ENCODE measurements at places on chromosomes 2 and 18.

GRCh38 chr18:33716061-33716683, 138.2 kb downstream of the ASXL3 start:
- DNase-seq: no peak

GRCh38 chr2:40957508-40957907, 505.6 kb upstream of the SLC8A1 start:
- no peak for DNase-seq

DNA sequence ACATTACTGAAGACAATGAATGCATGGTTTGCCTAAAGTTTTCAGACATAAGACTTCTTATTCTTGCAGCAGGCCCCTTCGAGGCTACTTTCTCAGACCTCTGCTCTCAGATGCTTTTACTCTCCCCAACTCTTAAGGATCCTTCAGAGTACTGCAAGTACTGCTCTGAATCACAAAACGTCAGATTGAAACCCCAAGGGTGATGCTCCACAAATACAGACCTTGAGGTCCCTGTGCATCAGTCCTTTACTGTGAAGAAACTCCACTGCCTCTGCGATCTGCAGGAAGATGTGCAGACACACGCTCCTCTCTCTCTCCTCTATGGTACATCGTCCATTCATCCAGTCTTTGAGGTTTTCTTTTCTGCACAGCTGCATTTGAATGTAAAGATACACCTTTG, 52.8 kb downstream of the EIF2AK3 start:
- DNase-seq: no peak

GRCh38 chr2:206193671-206194357, 34.1 kb downstream of the EEF1B2 start:
- no peak for DNase-seq

GRCh38 chr18:8826514-8826913, 121.2 kb downstream of the MTCL1 start:
- DNase-seq: no peak

- peak; percentile 59 for DNase-seq
Measured at GRCh38 chr2:43224131-43224570, 2.3 kb downstream of the ZFP36L2 start.

DNA sequence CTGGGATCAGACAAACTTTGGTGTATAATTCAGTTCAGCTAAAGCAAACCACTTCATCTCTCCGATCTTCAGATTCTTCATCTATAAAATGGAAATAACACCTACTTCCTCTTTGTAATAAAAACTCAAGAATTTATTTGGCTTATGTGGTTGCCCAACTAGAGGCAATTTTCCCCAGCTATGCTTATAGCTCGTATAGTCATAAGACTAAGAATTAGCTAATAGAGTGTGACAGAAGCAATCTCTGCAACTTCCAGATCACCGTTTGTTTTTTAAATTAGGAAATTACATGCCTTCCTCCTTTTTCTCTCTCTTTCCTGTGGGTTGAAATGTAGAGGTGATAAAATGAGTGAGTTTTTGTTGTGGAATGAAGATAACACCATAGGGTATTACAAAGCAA, 35.3 kb upstream of the KCNF1 start:
- no peak for DNase-seq
